EL (cell line): ENCODE measurements at places on chromosomes 11 and 22.
A peak's percentile ranks its signal among the peaks of the same experiment; 100 is the strongest.

DNA sequence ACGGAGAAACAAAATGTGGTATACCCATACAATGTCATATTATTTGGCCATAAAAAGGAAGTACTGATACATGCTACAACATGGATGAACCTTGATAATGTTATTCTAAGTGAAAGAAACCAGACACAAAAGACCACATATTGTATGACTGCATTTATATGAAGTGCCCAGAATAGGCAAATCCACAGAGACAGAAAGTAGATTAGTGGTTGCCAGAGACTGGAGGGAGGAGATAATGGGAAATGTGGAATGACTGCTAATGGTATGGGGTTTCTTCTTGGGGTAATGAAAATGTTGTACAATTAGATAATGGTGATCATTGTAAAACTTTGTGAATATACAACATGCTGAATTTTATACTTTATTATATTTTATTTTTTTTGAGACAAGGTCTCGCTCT, 5.6 kb upstream of the SLC43A1 start:
- no peak for DNase-seq

DNA sequence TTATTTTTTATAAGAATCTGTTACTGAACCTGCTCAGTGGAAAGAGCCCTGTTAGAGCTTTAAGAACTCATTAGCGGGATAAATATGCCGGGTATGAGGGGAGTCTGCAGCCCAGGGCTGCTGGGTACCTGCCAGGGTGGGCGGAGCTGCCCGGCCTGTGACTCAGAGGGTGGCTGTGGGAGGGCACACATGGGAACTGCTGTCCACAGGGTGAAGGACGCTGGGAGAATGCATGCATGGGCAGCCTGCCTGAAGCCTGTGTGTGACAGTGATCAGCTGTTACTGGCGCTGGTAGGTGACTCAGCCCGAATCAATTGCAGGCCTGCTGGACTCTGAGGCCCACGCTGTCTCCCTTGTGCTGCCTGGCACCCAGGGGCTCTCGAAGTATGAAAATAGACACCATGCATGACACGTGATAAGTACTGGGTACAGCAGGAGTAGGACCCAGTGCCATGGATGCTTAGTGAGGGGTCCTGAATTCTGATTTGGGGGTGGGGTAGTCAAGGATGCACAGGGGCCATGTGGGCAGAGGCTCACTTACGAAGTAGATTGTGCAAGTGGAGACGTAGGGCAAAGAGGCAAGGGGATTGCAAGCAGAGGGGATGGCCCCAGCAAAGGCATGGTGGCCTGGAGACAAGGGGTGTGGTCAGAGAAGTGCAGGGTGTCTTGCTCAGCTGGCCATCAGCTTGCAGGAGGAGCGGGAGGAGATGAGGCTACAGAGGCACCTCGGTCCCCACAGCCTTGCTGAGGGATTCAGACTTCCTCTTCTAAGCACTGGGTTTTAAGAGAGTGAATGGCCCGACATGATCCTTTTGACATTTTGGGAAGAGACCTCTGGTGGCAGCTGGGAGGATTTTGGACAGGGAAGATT, 36.5 kb downstream of the GRIK4 start:
- peak; percentile 98 for DNase-seq

DNA sequence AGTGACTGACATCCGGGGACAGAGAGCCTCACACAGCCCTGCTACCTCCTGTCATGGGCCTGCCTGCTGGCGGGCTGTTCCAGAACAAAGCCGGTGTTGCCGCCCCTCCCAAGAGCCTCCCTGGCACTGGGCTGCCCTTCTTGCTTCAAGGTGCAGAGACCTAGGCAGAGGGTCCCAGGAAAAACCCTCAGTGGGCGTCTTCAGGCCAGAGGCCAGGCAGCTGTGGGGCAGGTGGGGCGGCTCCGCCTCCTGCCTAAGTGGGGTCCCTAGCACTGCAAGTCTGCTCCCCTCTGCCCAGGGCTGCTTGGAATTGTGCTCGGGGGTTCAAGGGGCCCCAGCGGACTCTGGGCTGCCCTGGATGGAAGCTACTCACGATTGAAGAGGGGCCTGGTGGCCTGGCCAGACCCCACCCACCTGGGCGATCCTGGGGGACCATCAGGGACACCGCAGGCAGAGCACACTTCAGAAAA, 20.4 kb upstream of the GNB1L start:
- DNase-seq, result no peak

GRCh38 chr11:89437317-89437716, 53.9 kb downstream of the NOX4 start:
- DNase-seq, result no peak

DNA sequence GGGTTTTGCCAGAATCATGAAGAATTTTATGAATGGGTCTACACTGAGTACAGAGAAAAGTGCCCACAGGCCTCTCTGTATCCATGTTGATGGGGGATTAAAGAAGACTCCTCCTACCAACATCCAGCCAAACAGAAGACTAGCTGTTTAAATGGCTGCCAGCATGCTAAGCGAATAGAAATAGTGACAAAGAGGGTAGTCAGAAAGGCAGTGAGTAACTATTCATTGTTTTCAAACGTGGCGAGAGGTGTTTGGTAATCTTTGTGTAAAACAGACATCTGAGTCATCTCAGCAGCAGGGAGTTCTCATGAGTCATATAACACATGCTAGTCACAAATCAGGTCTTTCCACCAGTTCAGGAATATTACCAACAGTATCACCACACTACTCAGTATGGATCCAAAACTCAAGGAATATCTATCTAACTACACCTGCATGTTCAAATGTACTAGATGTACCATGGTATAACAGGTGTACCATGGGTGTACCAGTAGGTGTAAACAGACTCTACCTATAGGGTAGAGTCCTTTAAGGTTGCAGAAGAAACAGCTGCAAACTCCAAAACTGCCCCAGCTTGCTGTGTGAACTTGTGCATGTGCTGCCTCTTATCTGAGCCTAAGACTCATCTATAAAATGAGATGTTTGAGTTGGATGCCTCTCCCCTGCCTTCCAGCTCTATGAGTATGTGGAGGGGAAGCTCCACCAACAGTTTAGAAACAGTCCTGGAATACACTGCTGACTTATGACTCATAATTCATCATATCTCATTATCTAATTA, 82.0 kb downstream of the SLC1A2 start:
- DNase-seq, result peak; percentile 98

- no peak for DNase-seq
These were observed 19.4 kb upstream of the MYO18B start for GRCh38 chr22:25722626-25723025.
